Stimulated activated naive CD8-positive, alpha-beta T cell treated with anti-CD3 and anti-CD28 coated beads, Interleukin-15, amount 100 ng/mL, for 72 hours (primary cell): ENCODE measurements at places on chromosomes 2 and 18.

GRCh38 chr2:31813016-31813415 is 197.8 kb downstream of the MEMO1 start:
- no peak for DNase-seq

DNA sequence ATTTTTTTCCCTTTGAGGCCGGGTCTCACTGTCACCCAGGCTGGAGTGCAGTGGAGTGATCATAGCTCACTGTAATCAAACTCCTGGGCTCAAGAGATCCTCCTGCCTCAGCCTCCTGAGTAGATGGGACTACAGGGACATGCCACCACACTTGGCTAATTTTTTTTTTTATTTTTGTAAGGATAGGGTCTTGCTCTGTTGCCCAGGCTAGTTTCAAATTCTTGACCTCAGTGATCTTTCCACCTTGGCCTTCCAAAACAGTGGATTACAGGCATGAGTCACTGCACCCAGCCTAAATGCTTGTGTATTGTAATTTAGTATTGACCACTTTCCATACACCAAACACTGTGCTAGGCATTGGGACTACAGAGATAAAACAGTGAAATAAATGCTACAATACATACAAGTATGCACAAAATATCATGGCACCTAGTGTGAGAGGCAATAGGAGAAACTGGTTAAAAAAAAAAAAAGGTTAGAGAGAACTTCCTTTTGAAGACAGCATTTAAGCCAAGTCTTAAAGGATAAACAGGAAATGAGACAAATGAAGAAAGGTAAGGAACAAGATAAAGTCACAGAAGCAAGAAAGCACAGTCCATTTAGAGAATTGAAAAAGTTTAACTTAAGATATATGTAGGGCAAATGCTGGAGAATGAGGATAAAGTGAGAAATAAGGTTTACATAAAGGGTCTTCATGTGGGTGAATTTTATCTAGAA is 113.4 kb downstream of the GORASP2 start:
- no peak for DNase-seq

GRCh38 chr2:199341123-199341522 is 116.6 kb downstream of the SATB2 start:
- no peak for DNase-seq

DNA sequence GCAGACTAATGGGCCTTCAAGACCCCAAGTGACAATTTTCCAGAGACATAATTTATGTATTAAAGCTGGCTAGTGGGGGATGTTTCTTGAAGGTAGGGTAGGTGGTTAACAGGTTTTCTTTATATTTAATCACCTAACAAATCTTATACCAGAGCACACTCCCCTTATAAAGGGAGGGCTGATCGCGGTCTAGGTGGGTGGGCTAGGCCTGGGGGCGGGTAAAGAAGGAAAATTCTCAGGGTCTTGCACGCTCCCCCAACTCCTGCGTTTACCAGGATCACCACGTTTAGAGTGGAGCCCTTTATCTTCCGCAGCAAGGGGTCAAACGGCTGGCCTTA is 19.9 kb upstream of the CXXC1 start:
- DNase-seq: no peak

GRCh38 chr2:12685145-12685544 is 31.6 kb upstream of the TRIB2 start:
- DNase-seq: no peak

- no peak for DNase-seq
These were observed at the start of gene GREB1 for GRCh38 chr2:11533278-11534070. TSS of gene GREB1 (plus strand) at chr2:11534045. CDS start at chr2:11556615, 22,570 bp downstream.
